ENCODE measurements at places on chromosomes 3 and 15. TPM values are rescaled to one million over a fixed set of nuclear protein-coding genes. Genes with fewer than 3 reads are reported as not detected.

DNA sequence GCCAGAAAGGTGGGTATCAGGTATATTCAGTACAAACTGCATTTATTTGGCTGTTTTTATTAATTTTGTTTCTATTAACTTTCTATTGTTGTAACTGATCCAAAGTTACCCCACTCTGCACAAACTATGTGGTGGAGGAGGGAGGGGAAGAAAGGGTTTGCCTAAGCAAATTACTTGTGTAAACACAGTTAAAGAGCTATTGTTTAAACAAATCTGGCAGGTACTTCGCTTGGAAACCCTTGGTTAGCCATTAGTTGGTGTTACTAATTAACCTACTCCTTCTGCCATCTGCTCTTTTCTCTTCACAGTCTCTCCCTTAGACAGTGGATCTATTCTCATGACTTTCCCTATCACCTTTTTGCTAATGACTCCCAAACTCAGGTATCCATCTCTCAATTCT lies 328.4 kb upstream of the NECTIN3 start:
- DNase-seq: no peak

GRCh38 chr15:59953392-59953883 lies 50.7 kb upstream of the FOXB1 start:
- DNase-seq: no peak

DNA sequence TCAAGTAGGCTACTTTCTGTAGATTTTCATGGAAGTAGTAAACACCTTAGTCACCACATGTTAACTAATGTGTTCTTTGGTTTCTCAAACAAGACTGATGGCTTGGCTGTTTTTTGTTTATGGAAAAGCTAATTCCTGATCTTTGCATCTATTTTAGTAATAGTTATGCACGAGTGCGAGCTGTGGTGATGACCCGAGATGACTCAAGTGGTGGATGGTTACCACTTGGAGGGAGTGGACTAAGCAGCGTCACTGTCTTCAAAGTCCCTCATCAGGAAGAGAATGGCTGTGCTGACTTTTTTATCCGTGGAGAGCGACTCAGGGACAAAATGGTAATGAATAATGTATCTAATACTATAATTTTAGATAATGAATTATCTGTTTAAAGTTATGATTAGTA lies 46.6 kb downstream of the SPRED1 start:
- no peak for DNase-seq

- no peak for DNase-seq
These were observed 705.3 kb downstream of the NLGN1 start for GRCh38 chr3:174102866-174103265.

DNA sequence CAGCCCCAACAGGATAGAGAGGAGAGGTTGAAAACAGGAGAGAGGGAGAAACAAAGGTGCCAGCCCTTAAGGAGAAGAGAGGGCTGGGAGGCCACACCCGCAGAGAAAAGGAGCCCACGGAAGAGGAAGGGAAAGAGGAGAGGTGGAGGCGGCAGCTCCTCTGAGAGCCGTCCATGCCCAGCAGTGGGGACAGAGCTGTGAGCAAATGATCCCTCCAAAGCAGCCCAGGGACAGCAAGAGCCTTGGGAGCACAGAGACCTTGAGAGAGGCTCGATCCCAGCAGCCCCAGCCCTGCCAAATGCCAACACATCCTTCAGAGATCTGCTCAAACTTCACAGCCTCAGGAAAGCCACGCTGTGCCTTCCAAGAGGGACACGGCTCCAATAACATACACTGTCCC lies 66.7 kb upstream of the CORO2B start:
- no peak for DNase-seq

- peak; percentile 4 for DNase-seq
These were observed 19.6 kb upstream of the OR5K4 start for GRCh38 chr3:98333989-98334606.

DNA sequence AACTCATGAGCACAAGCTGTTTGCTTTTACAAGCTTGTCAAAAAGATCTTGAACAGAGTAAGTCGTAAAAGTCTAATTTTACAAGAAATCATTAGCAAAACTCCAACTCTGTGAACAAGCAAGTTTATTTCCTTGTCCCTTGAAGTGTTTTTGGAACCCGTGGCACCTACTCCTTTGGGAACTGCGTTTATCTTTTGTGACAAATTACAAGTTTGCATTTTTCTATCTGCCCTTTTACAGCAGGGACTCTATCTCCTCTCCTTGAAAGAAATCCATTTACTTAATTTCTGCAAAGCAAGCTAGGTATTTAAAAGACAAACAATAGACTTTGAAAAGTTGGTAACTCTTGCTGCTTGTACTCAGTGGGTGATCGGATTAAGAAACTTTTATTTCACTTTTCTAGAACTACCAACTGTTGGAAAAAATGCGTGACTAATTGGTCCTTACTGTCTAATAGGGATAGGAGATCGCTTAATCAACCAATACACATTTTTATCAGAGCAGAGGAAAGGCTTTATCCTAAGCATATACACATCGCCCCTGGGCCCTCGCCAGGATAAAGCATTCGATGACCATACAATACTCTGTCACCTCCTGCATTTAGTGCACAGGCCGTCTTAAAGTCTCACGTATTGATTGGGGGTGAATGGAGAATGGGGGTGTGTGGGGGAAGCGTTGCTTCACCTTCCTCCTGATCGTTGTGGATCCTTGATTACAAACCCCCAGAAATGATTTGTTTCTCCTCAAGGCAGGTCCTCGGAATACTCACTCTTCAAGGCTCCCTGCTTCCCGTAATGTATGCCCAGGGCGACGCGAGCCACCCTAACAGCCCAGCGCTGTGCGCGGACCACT lies 1.7 kb downstream of the PRTG start:
- DNase-seq: peak; percentile 32

LINS1 gene
- 18.3 TPM for polyA plus RNA-seq

GRCh38 chr3:128458746-128459460 lies 7.8 kb downstream of the DNAJB8 start:
- DNase-seq: no peak

SEMA3B gene
- 38.0 TPM for polyA plus RNA-seq

Measured in muscle of back (tissue), 13 donors.